ENCODE measurements at places on chromosomes 4 and X.

- no peak for DNase-seq
These were observed 72.2 kb downstream of the CRLF2 start for GRCh38 chrX:1140236-1140681.

DNA sequence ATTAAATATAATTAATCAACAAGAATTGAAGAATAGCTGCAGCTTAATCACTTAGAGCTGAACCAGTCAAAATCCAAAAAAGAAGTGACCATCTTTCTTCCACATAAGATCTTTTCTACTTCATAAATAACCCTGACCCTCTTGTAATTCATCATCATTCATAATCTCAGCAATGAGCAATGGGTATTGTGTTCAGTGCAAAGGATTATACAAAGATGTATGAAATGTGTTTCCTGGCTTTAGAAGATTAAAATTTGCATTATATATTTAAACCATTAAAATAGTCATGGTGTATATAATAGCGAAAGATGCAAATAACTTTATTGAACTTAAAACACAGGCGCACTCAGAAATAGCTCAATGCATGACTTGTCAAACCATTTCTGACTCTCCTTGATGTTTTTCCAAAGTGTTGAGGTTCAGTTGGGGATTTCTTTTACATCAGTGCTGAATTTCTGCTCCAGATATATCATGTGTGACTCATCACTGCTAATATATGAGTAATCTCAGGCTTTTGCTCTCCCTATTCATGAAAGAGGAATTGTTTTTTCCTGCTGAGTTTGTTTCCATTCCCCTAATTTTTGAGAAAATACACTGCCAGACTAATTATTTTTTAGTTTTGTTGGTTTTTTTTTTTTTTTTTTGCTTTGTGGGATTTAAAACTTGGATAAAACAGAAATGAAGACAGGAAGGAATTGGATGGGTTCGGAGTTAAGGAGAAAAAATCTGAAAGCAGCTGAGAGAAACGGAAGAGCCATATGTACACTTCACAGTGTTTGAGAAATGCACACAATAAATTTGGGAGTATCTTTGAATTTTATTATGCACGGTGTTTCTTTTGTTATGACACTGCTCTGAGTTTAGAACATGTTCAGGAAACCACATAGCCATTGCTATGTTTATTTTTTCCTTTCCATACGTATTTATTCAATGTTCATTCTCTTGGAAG, 290.1 kb upstream of the PCDH7 start:
- no peak for DNase-seq

DNA sequence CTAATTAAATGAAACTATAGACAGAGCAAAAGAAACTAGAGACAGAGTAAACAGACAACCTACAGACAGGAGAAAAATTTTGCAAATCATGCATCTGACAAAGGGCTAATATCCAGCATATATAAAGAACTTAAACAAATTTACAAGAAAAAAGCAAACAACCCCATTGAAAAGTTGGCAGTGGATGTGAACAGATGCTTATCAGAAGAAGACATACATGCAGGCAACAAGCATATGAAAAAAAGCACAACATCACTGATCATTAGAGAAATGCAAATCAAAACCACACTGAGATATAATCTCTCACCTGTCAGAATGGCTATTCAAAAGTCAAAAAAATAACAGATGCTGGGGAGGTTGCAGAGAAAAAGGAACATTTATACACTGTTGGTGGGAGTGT, 14.8 kb downstream of the ZNF280C start:
- DNase-seq: no peak

DNA sequence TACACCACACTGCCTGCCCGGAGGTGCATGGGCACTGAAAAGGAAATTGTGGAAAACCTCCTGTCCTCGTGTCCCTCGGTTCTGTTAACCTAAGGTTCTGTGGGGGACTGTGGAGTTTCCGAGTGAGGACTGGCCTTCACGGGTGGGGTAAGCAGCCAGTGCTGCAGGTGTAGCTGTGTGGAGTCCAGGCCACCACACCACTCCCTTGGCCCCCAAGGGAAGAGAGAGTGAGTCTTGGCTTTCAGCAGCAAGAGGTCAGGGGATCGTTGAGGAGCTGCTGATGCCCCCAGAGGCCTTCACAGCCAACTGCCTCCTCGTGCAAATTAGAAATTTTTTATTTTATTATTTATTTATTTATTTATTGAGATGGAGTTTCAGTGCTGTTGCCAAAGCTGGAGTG, 20.4 kb downstream of the BEND4 start:
- no peak for DNase-seq

DNA sequence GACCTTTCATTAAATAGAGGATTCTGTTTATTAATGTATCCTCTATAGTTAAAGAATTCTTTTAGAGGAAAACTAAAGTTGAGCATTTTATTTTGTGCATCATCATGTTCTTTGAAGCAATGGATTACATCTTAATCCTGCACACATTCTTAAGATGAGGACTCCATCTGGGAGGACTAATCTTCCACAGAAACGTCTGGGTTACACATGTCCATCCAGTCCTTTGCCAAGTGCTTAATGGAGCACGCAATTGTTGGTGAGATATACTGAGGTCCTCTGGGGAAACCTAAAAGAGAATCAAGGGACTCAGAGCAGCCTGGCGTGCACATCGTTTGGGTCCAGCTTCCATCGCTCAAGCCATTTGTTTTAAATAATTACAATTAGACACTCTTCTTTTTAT, 115.1 kb upstream of the SFRP2 start:
- DNase-seq: no peak

GRCh38 chr4:59983852-59984251, 1216.3 kb upstream of the ADGRL3 start:
- no peak for DNase-seq

GRCh38 chr4:73181231-73181630, 77.4 kb downstream of the ANKRD17 start:
- DNase-seq: no peak

GRCh38 chrX:52425775-52426174, 57.0 kb downstream of the XAGE2 start:
- no peak for DNase-seq

DNA sequence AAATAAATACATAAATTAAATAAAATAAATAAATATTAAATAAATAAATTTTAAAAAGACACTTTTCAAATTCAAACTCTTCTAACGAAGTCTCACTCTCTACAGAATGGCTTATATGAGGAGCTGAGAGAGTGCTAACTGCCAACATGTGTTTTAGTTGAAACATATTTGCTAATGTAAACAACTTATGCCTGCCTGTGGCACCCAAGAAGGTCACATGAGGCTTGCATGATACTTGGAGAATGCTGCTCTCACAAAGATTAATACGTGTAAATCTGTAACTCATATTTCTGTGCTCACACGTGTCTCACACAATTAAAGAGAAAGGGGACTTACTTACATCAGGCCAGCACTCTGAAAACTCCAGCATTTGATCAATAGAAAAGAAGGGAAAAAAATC, 43.2 kb upstream of the PITX2 start:
- no peak for DNase-seq

DNA sequence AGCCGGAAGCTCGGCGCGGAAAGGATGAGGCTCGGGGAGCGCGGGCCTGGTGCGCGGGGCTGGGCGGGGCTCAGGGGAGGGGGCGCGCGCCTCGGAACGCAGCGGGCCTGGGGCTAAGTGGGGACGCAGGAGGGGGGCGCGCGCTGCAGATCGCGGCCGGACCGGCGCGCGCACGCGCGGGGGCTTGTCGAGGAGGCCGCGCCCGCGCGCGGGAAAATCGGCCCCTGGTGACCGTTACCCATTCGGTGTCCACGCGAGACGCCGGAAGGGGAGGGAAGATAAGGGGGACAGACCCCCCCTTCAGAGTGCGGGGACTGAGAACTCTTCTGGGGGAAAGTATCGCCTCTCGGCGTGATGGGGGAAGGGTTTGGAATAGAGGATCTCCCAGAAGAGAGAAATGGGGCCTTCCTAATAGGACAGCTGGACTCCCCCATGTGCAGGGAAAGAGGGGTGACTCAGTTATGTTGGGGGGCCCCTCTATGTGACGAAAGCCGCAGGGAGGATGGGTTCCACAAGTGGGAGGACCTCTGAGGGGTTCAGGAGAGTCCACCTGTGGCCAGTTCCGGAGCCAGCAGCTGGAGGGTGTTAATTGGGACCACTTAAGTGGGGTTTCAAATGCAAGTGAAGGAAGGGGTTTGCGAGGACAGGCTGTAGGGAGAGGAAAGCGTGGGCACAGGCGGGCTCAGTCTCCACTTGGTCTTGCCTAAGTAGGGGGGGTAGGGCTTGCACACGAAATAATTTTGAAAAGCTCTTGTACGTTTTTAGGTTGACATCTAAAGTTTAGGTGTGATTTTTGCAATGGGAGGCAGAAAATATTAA, 584 bp downstream of the SUV39H1 start:
- no peak for DNase-seq

DNA sequence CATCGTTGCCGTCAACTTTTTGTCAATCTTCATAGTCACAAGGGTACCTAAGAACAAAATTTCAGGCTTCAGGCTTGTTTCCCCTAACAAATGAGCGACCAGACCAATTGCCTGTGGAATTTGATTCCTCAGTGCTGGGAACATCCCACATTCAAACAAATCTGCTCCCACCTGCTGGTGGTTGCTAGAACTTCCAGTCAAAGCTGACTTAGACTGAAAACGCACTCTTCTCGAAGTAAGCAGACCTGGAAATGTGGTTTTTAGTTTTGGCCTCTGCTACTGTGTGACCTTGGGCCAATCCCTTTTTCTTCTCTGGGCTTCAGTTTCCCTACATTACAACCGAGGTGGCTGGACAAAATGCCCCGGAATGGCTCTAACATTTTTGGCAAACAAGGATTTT, 1.8 kb upstream of the GABRQ start:
- DNase-seq: no peak

GRCh38 chr4:186644737-186645261, 78.9 kb downstream of the FAT1 start:
- DNase-seq: no peak

DNA sequence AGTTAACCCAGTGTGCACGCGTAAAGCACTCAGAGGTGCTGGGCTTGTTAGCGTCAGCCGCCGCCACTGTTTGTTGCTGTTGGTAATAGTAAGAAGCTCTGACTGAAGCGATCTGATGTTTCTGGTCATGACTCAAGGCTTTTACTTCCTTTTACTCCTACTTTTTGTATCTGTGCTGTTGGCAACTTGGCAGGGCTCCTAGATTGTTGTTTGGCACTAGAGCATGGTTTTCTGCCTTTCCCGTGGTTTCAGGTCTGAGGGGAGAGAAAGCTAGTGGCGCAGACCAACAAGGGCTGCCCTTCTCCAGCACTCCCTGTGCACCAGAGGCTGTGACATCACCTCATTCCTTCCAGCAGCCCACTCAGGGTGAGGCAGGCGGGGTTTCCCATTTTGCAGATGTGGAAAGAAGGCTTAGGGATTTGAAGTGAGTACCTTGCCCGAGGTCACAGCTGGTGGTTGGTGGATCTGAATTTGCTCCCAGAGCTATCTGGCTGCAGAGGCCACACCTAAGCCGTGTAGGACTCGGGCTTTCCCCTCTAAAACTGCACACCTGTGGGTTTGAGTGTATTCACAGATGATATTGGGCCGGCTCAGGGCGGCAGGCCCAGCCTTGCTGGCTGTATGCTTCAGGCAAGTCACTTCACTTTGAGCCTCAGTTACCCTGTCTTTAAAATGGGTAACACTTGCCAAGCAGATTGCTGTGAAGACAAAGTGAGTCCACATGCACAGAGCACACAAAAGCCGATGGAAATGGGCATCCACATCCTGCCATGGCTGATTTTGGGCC, 51.2 kb upstream of the TADA2B start:
- no peak for DNase-seq

Measured in NCI-H2081 treated with DMSO at 0.1 percent for 48 hours (cell line).